ENCODE measurements at places on chromosomes 2 and 18.

DNA sequence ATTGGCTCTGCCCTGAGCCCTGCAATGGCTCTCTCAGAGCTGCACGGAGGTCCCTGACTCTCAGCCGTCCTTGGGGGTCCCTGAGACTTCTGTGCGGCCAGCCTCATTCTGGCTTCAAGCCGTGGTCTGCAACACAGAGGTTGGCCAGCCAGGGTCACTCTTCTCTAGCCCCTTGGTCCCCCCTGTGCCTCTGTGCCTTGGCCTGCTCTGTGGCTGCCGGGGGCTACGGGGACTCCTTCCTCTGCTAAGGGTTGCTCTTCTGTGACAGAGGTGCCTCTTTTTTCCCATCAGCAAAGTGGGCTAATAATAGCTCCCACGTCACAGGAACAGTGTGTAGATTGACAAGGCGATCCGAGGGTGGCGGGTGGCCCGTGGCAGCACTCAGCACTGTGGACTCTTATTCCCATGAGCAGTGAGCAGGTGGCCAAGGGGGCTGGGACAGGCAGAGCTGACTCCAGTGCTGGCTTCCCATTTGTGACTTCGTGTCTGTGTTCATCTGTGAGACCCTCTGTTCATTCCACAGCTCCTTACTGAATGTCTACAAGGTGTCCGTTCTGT lies 19.4 kb downstream of the INHBB start:
- DNase-seq: no peak

DNA sequence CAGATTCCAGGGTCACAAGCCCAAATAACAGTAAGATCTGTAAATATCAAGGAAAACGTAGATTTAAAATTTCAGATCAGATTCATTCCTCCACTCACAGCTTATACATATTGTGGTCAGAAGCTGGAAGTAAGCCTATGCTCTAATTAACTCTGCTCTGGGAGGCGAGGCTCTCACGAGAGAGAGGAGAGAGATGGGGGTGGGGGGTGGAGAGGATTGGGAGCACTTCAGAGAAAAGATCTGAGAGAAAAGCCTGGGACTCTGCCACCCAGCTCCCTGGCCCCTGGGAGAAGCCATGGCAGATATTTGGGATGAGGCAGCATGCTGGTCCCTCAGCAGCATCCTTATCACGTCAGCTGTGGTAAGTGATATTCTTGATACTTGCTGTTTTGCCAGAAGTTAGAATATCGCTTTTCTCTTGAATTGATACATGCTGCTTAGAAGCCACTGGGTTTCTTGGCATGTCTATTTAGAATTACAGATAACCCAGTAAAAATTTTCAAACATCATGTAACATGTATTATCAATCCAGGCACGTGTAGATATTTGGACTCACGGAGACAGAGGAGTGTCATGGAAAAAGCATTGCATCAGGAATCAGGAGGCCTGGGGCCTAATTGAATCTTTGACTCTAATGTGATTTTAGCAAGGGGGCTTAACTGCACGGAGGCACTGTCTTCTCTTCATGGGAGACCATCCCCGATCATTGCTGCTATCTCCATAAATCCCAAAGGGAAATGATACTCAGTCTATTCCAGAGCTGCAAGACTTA lies 265.4 kb downstream of the HRH4 start:
- DNase-seq: no peak

DNA sequence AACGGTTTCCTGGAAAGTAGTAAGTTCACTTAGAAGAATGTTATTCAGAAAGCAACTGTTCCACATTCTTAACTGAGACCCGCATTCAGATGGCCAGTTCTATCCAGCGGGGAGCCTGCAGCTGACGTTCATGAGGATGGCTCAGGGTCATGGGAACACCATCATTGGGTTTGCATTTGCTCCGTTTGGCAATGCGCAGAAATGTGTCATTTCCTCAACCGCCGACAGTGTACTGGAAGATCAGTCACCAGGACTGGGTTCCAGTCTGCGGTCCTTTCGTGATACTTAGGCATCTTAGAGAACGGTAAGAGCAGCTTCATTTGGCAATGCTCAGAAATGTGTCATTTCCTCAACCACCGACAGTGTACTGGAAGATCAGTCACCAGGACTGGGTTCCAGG lies 104.0 kb downstream of the DNER start:
- no peak for DNase-seq

GRCh38 chr2:150783015-150783414 lies 295.5 kb upstream of the RND3 start:
- no peak for DNase-seq

DNA sequence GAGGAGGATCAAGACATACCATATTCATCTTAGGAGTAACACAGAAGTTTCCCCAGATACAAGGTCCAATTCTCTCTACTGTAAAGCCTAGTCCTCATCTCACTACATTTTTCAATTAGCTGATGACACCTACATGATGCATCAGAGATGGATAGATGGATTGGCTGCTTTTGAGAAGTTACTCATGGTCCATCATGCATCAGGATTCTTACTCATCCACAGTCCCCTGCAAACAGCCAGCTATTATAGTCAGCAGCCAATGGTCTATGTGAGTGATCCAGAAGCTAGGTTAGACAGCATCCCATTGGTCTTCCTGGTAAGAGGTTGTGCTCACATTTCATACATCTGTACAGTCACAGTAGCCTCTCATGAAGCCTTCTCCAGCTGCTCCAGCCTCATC lies 154.5 kb upstream of the NRP2 start:
- no peak for DNase-seq

GRCh38 chr2:64362562-64363026 lies 91.4 kb upstream of the LGALSL start:
- no peak for DNase-seq

DNA sequence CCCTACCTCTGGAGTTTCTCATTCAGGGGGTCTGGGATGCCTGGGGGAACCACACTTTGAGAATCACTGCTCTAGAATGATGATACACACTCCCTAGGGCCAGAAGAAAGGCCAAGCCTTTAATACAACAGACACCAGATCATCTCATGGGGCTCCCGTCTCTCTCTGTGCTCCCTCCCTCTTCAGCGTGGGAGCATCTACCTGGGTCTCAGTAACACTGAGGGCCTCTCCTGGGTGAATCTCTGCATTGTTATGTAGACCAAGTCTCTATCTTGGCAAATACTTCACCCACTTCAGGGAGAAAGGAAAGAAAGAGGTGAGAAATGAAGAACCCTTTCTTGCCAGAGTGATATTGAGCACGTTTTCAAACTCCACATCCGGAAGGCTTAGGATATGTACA lies 146.8 kb upstream of the MSH6 start:
- no peak for DNase-seq

DNA sequence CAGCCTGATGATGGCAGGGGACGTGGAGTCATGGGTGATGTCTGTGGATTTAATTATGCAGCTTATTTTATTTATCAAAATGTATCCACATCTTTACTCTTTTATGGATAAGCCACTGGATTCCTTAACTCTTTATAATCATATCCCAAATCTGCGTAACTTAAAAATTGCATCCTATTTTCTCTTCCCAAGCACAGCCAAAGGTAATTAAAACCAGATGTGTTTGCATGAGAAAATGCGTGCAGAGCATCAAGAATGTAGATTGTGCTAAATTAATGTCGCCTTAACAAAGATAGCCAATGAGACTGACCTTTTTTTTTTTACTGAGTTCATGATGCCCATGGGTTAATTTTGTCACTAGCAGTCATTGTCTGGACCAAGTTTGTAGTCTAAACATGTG lies 10.0 kb downstream of the SH3RF3 start:
- DNase-seq: no peak

GRCh38 chr18:42649331-42650035 lies 466.0 kb downstream of the RIT2 start:
- DNase-seq: no peak

- no peak for DNase-seq
These were observed 600.4 kb upstream of the KLHL29 start for GRCh38 chr2:22784566-22784965.

- no peak for DNase-seq
These were observed 56.8 kb downstream of the SLC4A10 start for GRCh38 chr2:161681046-161681445.

DNA sequence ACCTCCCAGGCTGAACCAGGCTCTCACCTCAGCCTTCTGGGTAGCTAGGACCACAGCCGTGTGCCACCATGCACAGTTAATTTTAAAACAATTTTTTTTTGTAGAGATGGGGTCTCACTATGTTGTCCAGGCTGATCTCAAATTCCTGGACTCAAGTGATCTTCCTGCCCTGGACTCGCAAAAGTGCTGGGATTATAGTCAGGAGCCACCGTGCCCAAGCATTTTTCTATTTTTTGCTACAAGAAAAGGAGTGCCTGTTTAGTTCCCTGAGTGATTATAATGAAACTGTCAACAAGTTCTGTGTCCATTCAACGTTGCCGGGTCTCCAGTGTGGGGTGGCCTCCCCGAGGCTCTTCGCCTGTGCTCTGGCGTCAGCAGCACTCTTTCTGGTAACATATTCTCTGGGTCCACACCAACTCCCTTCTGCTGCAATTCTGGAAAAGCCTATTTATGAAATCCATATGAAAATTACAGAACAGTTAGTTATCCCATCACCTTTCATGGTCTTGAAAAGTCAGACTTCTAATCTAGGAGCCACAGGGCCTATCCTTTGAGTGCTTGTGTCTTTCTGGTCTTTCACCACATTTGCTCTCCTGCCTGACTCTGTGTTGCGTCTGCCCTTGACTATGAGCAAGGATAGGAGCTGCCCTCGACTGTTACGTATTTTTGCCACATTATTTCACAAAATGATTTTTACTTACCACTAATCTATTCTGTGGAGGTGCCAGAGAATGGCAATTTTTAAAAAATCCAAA lies 172.7 kb downstream of the SOCS6 start:
- no peak for DNase-seq

- no peak for DNase-seq
These were observed 28.3 kb downstream of the AGFG1 start for GRCh38 chr2:227500301-227500630.

GRCh38 chr2:81853341-81853740 lies 1548.8 kb upstream of the LRRTM1 start:
- no peak for DNase-seq

DNA sequence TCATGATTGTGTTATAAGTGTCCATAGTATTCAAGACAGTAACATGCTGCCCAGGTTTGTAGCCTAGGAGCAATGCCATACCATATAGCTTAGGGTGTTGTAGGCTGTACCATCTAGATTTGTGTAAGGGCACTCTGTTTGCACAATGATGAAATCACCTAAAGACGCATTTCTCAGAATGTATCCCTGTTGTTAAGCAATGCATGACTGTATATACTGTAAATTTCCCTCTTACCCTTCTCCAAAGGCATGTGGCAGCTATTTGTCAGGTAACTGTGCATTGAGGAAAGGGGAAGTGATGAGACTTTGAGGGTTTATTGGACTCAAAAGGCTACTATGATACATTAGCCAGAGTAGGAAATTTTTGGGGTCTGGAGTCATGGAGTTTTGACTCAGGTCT lies 180.8 kb downstream of the VAPA start:
- DNase-seq: no peak

GRCh38 chr2:149005471-149006077 lies 32.9 kb upstream of the LYPD6B start:
- no peak for DNase-seq

DNA sequence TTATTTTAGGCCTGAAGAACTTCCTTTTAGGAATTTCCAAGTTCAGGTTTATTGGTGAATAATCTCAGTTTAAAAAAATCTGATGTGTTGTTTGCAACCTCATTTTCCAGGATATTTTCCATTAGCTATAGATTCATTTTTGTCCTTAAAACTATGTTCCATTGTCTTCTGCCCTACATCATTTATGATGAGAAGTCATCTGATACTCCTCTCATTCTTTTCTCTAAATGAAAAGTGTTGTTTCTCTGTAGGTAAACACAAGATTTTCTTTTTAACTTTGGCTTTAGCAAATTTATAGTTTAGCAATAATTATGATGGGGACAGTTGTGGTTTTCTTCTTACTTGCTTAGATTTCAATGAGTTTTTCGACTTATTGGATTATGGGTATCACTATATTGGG lies 427.3 kb downstream of the DCDC2C start:
- no peak for DNase-seq

GRCh38 chr2:72682061-72682460 lies 143.8 kb downstream of the EXOC6B start:
- no peak for DNase-seq

DNA sequence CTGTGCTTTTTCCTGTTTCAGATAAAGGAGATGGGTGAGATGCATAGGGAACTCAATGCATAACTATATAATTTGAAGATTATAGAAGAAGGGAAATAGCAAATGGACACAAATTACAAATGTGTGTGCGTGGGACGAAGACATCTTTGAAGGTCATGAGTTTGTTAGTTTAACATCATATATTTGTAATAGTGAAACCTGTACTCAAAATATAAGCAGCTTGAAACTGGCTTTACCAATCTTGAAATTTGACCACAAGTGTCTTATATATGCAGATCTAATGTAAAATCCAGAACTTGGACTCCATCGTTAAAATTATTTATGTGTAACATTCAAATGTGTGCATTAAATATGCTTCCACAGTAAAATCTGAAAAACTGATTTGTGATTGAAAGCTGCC lies 16.4 kb upstream of the MSH2 start:
- DNase-seq: no peak

- no peak for DNase-seq
These were observed 10.4 kb upstream of the EN1 start for GRCh38 chr2:118857677-118858484.

DNA sequence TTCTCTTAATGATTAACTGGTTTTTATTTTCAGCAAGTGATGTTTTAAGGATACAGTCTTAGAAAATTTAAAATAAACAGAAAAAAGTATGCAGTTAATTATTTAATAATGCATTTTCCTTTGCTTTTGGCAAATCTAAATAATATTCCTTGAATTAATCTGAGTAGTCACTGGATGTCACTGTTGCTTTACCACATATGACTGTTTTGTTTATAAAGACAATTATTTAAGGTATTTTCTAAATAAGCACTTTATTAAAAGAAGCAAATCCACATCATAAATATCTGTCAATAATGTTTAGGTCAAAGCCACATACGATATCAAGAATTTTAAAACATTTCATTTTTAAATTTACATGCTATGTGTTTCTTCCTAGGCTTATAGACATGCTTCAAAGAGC lies 40.6 kb upstream of the TFPI start:
- no peak for DNase-seq

DNA sequence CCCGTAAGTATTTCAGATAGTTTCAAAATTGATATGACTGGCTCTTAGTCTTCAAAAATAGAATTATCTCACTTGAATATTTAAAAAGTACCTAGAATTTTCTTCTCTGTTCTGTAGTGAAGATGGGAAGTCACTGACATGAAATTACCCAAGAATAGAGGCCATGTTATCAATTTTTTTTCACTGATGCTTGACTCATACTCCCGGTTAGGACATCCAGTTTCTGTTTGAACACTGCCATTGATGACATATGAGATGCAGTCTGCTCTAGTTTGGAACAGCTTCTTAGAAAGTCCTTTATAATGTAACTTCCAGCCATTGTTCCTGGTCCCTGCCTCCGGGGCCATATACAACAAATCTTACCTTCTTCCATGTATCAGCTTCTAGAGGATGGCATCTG lies 26.0 kb downstream of the MAP3K20 start:
- no peak for DNase-seq
